ENCODE measurements at places on chromosomes 7 and 10.

GRCh38 chr10:102269017-102269416 is 23.7 kb downstream of the GBF1 start:
- no peak for DNase-seq
- no peak overlapping the region for H3K27ac ChIP-seq
- no peak overlapping the region for H3K4me3 ChIP-seq

GRCh38 chr7:18354108-18355085 is 141.2 kb upstream of the HDAC9 start:
- peak; percentile 13 for DNase-seq
- no peaks in the 10 kb centered on the region for H3K36me3 ChIP-seq
- no peak overlapping the region for H3K27ac ChIP-seq
- H3K4me3 ChIP-seq: no peak overlapping the region

- no peaks in the 10 kb centered on the region for H3K27me3 ChIP-seq
- no peak for DNase-seq
- H3K4me3 ChIP-seq: no peak overlapping the region
- H3K4me1 ChIP-seq: no peaks in the 10 kb centered on the region
Measured at GRCh38 chr10:102657984-102658724, 13.9 kb downstream of the TRIM8 start.

- peak overlapping the region; percentile 21 for H3K27ac ChIP-seq
- H3K4me3 ChIP-seq: peak overlapping the region; percentile 56
- peak; percentile 91 for DNase-seq
- peaks cover 2% of the 10 kb centered on the region for H3K4me1 ChIP-seq
Measured at GRCh38 chr7:25857376-25858067, 294.5 kb upstream of the NFE2L3 start.

DNA sequence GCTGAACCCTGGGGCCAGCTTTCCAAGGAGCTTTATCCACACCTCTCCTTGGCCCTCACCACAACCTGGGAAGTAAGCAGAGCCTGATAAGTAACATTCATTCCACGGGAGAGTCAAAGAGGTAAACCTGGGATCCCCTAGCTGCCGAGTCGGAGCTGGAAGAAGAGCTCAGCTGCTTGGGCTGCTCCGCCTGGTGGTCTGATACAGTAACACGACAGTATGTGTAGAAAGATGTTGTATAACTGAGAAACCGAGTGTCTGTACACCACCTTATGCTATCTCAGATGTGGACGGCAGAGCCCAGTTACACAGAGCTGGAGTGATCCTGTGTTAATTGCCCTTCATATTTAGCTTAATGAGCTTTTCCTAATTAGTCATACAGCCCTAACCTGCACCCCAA is 151.3 kb upstream of the KMT2E start:
- no peak overlapping the region for H3K4me3 ChIP-seq
- H3K4me1 ChIP-seq: no peaks in the 10 kb centered on the region
- peak; percentile 45 for DNase-seq
- no peaks in the 10 kb centered on the region for H3K27me3 ChIP-seq
- no peak overlapping the region for H3K27ac ChIP-seq

- H3K27me3 ChIP-seq: no peaks in the 10 kb centered on the region
- H3K27ac ChIP-seq: peak overlapping the region; percentile 92
- H3K4me1 ChIP-seq: peaks cover 36% of the 10 kb centered on the region
- H3K36me3 ChIP-seq: no peaks in the 10 kb centered on the region
Measured at GRCh38 chr10:69317175-69317604, 38.9 kb downstream of the HK1 start.

DNA sequence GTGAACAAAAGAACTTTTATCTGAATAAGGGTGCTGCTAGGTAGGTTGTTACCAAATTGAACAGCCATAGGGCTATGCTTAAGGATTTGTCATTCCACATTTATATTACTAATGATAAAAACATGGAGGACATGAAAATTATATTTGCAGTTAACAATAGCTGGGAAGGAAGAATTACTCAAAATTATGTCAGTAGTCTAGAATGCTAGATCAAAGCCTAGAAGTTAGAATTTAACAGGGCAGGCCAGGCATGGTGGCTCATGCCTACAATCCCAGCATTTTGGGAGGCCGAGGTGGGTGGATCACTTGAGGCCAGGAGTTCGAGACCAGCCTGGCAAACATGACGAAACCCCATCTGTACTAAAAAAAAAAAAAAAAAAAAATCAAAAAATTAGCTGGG is 9.4 kb downstream of the STK17A start:
- DNase-seq: no peak
- no peak overlapping the region for H3K27ac ChIP-seq
- no peak overlapping the region for H3K4me3 ChIP-seq
- H3K36me3 ChIP-seq: no peaks in the 10 kb centered on the region
- no peaks in the 10 kb centered on the region for H3K4me1 ChIP-seq

- no peak overlapping the region for H3K4me3 ChIP-seq
- no peaks in the 10 kb centered on the region for H3K27me3 ChIP-seq
- DNase-seq: no peak
Measured at GRCh38 chr10:123459371-123460091, 206.6 kb upstream of the GPR26 start.

DNA sequence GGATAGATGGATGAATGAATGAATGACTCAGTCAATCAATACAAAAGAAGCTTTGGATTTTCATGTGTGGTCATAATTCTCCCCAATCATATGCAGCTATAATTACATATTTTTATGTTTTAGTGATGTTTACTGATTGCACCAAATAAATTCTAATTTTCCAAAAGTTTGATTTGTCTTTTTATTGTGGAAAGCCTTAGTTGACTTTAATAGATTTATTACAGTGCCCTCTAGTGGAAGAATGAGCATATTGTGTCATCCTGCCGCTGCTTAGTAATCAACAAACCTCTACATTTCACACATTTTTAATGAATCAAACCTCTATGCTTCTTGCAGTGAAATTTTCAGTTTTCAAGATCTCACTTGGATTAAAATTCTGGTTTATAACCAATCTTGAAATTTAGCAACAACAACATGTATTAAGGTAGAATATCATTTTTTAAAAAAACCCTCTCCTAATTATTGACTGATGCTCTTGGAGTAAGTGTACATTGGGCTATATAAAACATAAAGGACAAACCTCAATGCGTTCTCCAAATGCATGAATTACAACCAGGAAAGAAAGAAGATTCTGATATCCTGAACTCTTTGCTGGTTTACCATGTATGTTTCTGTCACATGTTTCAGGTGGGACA is 55.6 kb upstream of the PNLIP start:
- no peak overlapping the region for H3K27ac ChIP-seq
- H3K4me1 ChIP-seq: no peaks in the 10 kb centered on the region
- no peak overlapping the region for H3K4me3 ChIP-seq
- DNase-seq: no peak

DNA sequence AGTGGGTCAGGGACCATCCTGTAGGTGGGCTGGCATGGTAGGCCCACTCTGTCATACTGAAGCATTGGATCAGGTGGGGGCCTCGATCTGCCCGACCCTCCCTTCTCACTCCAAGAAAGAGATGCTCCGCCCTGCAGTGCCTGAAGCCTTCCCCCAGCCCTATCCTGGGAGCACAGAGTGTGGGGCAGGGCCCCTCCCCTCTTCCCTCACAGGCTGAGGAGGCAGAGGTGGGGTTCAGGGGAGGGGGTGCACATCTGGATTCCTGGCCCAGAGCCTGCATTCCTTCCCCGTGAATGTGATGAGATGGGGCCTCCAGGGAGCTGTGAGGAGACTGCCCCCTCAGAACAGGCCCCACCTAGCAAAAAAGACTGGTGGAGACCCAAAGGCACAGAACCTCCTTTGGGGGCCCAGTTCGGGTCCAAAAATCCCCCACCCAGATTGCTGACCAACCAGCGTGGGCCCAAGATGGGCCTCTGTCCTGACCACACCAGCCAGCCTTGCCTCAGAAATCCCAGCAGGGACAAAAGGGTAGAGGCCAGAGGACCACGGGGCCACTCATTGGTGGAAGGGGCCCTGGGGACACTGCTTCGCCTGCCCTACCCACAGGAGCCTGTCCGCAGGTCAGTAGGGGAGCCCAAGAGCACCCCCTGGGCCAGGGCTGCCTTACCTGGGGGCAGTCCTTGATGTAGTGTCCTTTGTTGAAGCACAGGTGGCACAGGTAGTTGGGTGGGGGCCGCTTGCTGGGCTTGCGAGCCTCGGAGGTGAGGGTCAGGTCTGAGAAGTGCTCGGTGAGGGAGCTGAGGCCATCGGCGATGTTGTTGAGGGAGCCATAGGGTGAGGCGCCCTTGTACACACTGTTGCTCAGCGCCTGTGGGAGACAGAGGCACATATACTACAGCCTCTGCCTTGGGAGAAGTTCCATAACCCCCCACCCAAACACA is 13.3 kb downstream of the ZCCHC24 start:
- H3K4me1 ChIP-seq: peaks cover 12% of the 10 kb centered on the region
- no peak overlapping the region for H3K27ac ChIP-seq
- H3K4me3 ChIP-seq: no peak overlapping the region
- no peaks in the 10 kb centered on the region for H3K36me3 ChIP-seq

GRCh38 chr10:80165173-80165572 is 32.6 kb downstream of the PLAC9 start:
- no peak for DNase-seq
- H3K27ac ChIP-seq: no peak overlapping the region

GRCh38 chr10:132663666-132664365 is 122.1 kb downstream of the NKX6-2 start:
- H3K27me3 ChIP-seq: no peaks in the 10 kb centered on the region
- H3K4me3 ChIP-seq: no peak overlapping the region
- no peak for DNase-seq
- H3K4me1 ChIP-seq: no peaks in the 10 kb centered on the region

- H3K27me3 ChIP-seq: no peaks in the 10 kb centered on the region
- DNase-seq: no peak
- H3K4me1 ChIP-seq: no peaks in the 10 kb centered on the region
- no peak overlapping the region for H3K4me3 ChIP-seq
- H3K27ac ChIP-seq: no peak overlapping the region
Measured at GRCh38 chr10:132986576-132986975, 44.2 kb upstream of the CFAP46 start.

GRCh38 chr7:114688443-114689055 is 233.3 kb upstream of the MDFIC start:
- H3K27me3 ChIP-seq: no peaks in the 10 kb centered on the region
- H3K36me3 ChIP-seq: no peaks in the 10 kb centered on the region
- H3K4me3 ChIP-seq: no peak overlapping the region
- no peaks in the 10 kb centered on the region for H3K4me1 ChIP-seq
- H3K27ac ChIP-seq: no peak overlapping the region

GRCh38 chr7:74026903-74027682 is 880 bp upstream of the ELN start:
- peaks cover 5% of the 10 kb centered on the region for H3K4me1 ChIP-seq
- H3K27me3 ChIP-seq: no peaks in the 10 kb centered on the region
- no peak overlapping the region for H3K4me3 ChIP-seq
- H3K36me3 ChIP-seq: no peaks in the 10 kb centered on the region
- no peak overlapping the region for H3K27ac ChIP-seq

- no peak overlapping the region for H3K27ac ChIP-seq
- no peak overlapping the region for H3K4me3 ChIP-seq
- no peaks in the 10 kb centered on the region for H3K36me3 ChIP-seq
- no peaks in the 10 kb centered on the region for H3K27me3 ChIP-seq
- peaks cover 3% of the 10 kb centered on the region for H3K4me1 ChIP-seq
- DNase-seq: no peak
Measured at GRCh38 chr10:104478380-104478779, 124.7 kb downstream of the CFAP58 start.

- no peaks in the 10 kb centered on the region for H3K36me3 ChIP-seq
- DNase-seq: no peak
- no peak overlapping the region for H3K27ac ChIP-seq
- no peaks in the 10 kb centered on the region for H3K27me3 ChIP-seq
Measured at GRCh38 chr10:50561266-50561665, 62.5 kb downstream of the SGMS1 start.

- no peaks in the 10 kb centered on the region for H3K27me3 ChIP-seq
- no peak overlapping the region for H3K4me3 ChIP-seq
- H3K36me3 ChIP-seq: no peaks in the 10 kb centered on the region
- no peak for DNase-seq
- no peak overlapping the region for H3K27ac ChIP-seq
- no peaks in the 10 kb centered on the region for H3K4me1 ChIP-seq
Measured at GRCh38 chr10:75179657-75180177, 30.9 kb upstream of the VDAC2 start.

GRCh38 chr10:113518415-113518814 is 34.4 kb upstream of the HABP2 start:
- no peaks in the 10 kb centered on the region for H3K4me1 ChIP-seq
- no peak overlapping the region for H3K4me3 ChIP-seq
- no peak for DNase-seq

- H3K27me3 ChIP-seq: no peaks in the 10 kb centered on the region
- no peaks in the 10 kb centered on the region for H3K4me1 ChIP-seq
- no peak overlapping the region for H3K4me3 ChIP-seq
Measured at GRCh38 chr10:12614177-12614995, 265.0 kb downstream of the CAMK1D start.

DNA sequence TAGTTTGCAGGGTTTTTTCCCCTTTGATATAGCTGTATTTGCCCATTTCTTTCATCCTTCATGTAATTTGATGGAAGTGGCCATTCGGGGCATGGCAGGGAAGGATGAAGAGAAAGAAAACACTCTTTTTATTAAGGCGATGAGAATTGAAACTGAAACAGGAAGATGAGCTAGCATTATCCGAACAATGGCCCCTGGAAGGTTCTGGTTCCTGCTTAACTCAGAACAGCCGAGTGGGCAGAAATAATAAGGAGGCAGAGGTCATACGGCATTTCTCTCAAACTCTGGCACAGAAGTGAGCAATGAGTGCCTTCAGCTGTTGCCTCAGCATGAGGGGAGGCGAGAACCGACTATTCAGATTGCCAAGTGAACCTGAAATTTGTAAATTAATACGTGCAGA is 113.2 kb upstream of the MYO3A start:
- H3K4me1 ChIP-seq: no peaks in the 10 kb centered on the region
- no peaks in the 10 kb centered on the region for H3K36me3 ChIP-seq
- no peak for DNase-seq
- H3K4me3 ChIP-seq: no peak overlapping the region
- no peak overlapping the region for H3K27ac ChIP-seq

DNA sequence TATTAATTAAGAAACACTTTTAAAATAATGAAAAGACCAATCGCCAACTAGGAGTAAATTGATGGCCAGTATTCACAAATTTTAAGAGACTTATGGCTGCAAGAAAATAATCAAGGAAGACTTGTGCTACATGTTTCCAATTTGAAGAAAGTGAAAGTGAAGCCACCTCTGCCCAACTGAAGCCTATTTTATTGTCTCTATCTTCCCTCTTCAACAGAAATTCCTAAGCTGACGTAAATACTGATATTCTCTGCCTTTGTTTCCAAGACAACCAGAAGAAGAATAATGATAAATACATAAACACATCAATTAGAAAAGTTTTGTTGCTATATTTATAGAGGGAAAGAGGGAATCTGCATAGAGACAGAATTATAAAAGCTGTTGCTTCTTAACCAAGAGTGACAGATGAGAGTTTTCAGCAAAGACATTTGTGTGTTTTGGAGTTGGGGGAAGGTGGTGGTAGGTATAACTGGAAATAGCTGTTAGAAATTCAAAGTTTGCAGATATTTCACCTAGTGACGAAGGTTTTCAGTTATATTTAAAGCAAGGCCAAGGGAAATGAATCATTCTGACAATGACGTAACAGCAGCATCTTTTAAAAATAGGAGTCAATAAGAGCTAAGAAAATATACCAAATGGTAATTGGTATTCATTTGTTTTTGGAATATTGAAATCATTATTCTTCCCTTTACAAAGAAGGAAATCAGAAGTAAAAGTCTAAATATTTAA is 576.6 kb upstream of the SORCS1 start:
- no peak overlapping the region for H3K4me3 ChIP-seq
- DNase-seq: no peak
- no peak overlapping the region for H3K27ac ChIP-seq
- no peaks in the 10 kb centered on the region for H3K36me3 ChIP-seq
- H3K4me1 ChIP-seq: no peaks in the 10 kb centered on the region

GRCh38 chr10:70584909-70585544 is 17.5 kb downstream of the PRF1 start:
- H3K4me1 ChIP-seq: peaks cover 2% of the 10 kb centered on the region
- no peak overlapping the region for H3K4me3 ChIP-seq
- H3K27ac ChIP-seq: no peak overlapping the region
- no peaks in the 10 kb centered on the region for H3K27me3 ChIP-seq

Data from mesendoderm (in vitro differentiated cells).